ENCODE measurements at places on chromosomes 5 and 9.

DNA sequence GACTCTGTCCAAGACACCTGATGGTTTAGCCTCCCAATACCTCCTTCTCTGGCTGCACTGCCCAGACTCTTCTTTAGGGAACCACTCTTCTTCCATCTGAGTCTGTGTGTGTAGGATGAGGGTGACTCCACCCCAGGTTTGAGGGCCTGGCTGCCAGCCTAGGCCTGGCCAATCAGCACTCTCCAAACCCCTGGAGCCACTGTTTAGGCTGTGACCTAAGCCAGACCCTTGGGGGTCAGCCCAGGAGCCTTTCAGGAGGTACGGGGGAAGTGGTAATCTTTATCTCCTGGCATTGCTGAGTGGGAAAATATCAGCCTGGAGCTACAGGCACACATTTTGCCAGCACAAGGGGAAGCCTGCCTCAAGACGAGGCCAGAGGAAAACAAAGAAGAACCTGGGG is 6.2 kb upstream of the ERGIC1 start:
- no peak for DNase-seq

DNA sequence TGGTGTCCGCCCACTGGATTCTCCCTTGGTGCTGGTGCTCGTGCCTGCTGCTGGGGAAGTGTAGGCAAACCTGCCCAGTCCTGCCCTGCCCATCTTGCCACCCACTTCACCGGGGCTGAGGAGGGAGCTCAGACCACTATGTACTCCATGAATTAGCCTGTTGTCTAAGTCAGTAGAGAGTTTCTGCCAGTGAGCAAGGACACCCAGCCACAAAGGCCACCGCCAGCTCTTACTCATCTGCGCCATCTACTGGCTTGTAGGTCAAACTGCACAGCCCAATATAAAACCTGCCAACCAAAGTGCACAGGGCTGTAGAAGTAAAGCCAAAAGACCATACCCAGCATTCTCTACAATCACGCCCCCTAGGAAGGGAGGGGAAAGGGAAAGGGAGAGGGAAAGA is 102.3 kb downstream of the GLIS3 start:
- no peak for DNase-seq

DNA sequence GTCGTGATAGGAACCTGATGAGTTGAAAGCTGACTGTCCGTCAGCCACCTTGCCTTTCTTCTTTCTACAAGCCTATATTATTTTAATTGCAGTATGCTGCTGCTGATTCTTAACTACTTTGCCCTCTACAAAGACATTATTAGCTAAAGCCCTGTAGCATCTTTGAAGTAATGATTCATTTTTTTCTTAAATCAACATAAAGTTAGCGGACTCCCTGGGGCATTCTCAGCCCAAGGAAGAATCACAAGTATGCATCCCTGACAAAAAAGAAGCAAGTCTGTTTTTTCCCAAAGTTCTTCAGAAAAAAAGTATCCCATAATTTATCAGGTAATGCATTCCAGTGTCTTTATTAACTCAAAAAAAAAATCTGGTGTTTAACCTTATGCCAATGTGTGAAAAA is 69.5 kb upstream of the TAS2R1 start:
- DNase-seq, result no peak

DNA sequence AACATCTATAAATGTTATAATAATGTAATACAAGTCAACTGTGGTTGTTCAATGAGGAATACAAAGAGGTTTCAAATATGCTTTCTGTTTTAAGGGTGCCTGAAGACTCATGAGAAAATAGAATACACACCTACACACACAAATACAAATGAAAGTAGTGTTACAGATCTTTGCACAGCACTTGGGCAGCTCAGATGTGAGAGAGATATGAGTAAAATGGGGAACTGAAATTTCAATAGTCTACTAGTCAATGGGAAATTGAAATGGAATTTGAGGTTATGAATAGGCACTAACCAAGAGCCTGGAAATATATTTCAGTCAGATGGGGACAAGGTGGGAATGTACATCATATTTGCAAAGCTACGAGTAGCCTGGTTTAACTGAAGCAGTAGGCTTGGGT is 96.6 kb downstream of the ISL1 start:
- no peak for DNase-seq

GRCh38 chr9:126508928-126509327 is 104.8 kb upstream of the LMX1B start:
- no peak for DNase-seq

GRCh38 chr9:111975709-111976108 is 79.1 kb downstream of the UGCG start:
- DNase-seq, result no peak

DNA sequence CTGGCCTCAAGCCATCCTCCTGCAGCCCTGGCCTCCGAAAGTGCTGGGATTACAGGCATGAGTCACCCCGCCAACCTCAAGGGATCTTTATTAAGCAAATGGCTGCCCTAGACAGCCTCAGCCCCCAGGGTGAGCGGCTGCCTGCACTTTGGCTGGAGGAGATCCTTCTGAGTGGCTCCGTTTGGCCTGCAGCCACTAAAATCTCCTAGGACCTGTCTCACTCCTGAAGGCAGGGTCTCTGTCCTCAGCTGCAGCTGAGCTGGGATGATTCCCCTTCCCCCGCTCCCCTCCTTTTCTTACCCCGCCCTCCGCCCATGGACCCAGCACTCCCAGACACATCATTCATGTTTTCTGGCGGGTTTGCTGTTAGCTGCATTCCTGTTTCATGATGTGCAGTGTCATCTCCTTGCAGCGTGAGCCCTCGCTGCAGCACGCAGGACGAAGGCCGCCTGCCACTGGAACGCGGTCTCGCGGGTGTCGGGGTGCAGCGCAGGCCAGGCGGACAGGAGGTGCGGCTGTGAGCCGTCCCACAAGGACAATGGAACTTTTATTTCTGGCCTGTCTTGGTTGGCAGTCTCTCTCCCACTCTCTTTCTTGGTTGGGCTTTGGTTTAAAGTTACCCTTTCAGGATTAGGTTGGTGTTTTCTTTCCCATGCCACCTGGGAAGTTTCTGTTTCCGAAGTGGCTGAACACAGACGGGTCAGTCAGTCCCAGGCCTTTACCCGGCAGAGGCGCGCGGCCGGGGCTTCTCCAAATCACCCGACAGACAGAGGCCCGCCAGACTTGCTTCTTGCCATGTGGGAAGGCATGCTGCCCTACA is 137.1 kb downstream of the FOXD1 start:
- DNase-seq, result no peak

DNA sequence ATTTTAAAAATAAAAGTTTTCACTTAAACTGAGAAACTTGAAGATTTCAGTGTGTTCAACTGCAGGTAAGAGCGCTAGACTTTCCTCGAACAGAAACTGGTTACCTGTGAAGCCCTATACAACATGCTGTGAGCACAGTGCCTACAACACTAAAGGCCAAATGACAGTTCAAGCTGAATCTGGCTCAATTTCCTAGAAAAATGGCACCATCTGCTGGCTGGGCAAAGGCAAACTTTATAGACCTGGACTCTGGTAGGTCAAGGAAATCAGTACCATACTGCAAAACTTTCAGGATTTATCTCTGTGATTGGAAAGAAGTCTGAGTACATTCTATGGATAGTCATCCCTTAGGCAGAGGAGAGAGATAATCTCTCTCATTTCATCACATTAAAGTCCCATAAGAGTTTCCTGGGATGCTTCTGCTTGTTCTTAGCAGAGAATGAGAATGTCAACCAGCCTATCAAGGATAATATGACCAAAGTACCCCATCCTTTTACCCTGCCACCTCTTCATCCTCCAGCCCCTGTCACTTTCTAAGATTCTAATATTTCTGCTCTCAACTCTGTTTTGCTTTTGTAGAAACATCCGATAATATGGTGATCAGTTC is 31.8 kb upstream of the FOXB2 start:
- no peak for DNase-seq

DNA sequence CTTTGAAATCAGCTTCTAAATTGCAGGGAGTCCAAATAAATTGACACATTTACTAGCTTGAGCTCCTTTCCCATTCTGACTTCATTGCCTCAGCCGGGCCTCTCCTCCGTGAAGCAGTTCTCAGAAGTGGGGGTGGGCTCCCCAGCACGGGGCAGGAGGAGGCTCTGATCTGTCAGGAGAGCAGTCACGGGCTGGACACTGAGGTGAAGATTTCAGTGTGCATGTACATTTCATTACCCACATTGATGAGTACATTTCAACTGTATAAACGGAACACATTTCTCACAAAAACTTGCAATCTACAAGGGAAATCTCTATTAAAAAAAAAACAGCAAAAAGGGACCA is 195.9 kb downstream of the SEMA6A start:
- DNase-seq, result no peak

- no peak for DNase-seq
Observed at GRCh38 chr5:132339502-132339901, 30.0 kb upstream of the SLC22A5 start.

DNA sequence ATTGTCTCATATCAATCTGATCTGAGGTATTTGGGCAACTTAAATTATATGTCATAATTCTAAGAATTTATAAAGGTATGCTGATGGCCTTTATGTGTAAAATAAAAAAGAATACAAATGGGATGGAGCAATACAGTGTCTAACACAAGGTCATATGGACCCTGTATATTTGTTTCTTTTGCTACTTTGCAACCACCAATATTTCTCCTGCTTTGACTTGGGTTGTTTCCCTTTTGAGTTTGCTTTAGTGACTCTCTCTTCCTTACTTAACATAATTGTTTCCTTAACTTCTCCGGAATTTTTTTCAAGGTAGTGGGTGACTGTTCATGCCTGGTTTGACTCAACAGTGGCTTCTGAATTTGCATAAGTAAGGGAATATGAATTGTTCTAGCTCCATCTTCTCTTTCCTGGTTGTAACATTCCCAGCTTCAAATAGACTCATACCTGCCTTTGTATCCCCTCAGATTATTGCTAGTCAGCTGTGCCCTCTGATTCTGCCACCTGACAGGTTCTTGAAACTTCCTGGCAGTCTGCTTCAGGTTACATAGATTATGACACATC is 30.2 kb upstream of the ANXA1 start:
- no peak for DNase-seq

DNA sequence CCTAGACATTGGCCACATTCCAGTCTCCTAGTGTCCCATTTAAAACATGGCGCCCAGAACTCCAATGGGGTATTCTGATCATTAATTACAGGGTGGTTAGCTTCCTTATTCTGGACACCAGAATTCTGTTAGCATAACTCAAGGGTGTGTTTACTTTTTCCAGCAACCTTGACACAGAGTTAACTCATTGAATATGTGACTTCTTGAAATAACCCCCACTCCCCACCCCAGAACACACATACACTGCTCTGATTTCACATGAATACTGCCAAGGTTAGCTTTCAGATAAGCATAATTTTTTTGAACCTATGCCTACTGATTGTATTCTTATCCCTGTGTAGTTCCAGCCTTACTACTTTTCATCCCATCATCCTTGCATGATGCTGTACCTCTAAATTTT is 151.1 kb downstream of the SMARCA2 start:
- DNase-seq, result no peak

- no peak for DNase-seq
Observed at GRCh38 chr5:168471785-168472184, 14.5 kb upstream of the RARS1 start.

GRCh38 chr9:134065612-134066419 is 2.0 kb downstream of the BRD3 start:
- DNase-seq, result no peak

DNA sequence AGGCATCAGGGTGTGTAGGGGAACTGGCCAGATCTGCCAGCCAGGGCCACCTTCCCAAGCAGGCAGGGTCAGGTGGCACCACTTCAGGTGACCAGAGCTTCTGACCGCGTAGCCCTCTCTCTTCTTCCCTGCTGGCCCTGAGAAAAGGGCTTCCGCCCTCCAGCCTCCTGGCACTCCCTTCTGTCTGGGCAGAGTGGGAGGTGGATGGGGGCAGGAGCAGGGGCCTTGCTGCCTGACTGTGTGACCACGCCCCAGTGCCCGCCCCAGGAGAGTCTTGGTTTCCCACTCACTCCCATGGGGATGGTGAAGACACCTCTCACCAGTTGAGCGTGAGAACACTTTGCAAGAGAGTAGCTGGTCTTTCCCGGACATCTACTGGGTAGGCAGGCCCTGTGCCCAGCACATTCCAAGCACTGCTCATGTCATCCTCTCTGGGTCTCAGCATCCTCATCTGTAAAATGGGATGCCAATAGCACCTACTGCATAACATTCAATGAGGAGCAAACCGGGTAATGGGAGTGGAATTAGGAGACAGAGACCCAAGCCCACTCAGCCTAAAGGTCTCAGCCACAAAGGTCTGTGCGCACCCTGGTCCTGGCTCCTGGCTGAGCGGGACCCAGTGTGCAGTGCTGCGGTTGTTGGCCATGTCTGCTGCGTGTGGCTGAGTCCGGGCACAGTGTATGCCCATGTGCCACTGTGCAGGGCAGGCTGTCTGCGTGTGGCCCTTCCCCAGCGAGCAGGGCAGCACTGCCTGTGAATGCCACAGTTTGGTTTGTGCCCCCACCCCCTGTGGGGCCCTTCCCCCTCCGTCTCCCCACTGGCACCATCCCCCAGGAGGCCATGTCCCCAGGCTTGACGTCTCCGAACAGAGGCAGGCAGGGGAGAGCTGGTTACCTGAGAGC is 179.1 kb upstream of the IER5L start:
- DNase-seq, result no peak

GRCh38 chr5:77920359-77921058 is 144.4 kb upstream of the TBCA start:
- no peak for DNase-seq

- no peak for DNase-seq
Observed at GRCh38 chr5:65776441-65777141, 54.6 kb downstream of the NLN start.

DNA sequence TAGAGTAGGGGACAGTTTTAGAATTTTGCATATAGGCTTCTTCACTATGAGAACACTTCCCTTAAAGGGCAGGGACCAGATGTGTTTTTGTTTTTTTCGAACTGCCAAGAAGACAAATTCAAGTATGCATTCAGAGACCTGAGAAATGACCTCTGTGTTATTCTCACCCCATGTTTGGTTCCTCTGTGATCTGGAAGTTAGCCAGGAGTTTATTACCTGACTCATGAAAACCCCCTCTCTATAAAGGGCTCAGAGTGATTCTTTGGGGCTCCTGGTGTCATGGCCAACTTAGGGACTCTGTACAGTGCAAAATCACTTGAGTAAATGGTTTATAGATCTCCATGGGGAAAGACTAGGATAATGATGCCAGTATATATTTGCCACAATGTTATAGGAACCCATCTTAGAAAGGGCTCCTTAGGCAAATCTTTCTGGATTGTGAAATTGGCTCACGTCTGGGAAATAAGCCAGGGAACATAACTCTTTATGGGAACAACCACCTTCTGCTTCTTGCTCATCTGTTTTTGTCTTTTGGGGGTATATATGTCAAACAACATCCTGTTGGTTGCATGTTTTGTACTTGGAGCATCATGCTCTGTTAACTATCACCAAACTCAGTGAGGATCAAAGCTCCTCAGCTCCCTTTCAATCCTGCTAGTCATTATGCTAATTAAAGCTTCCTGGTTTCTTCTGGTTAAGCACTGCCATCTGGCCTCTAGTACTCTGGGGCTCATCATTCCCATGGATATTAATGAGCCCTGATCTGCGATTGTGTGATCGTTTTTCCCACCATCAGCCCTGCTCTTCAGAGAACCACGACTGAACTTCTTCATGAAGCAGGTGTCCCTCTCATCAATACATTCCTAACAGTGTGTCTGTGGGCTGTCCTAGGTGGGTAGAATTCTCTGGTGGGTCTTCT is 173.4 kb upstream of the CDH12 start:
- DNase-seq, result no peak

Data from cortex of kidney (tissue), 1 donor.